ENCODE measurements at places on chromosomes 16 and 17. TPM values are rescaled to one million over a fixed set of nuclear protein-coding genes. Genes with fewer than 3 reads are reported as not detected.
A peak's percentile ranks its signal among the peaks of the same experiment; 100 is the strongest.

- DNase-seq = no peak
Measured at GRCh38 chr17:72658675-72659074, 433.8 kb downstream of the SLC39A11 start.

GRCh38 chr16:85296859-85297660 lies 184.8 kb upstream of the CIBAR2 start:
- DNase-seq = no peak

- DNase-seq = peak; percentile 89
Measured at GRCh38 chr17:50060951-50061712, 5.2 kb downstream of the ITGA3 start.

DNA sequence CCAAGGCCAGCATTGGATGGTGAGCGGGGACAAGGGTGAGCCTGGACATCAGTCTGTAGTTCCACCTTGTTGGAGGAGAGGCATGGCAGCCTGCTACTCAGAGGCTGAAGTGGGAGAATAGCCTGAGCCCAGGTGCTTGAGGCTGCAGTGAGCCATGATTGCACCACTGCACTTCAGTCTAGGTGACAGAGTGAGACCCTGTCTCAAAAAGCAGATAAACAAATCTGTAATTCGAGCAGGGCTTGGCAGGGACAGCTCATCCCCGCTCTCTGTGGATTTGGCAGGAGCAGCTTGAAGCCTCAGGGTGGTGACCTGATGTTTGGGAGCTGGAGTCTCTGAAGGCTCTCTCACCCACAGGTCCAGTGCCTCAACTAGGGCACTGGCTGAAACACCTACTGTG lies 38.6 kb upstream of the ZCCHC14 start:
- no peak for DNase-seq

TAT gene
- total RNA-seq = not detected

NXN gene
- total RNA-seq = 46.3 TPM

- no peak for DNase-seq
Measured at GRCh38 chr16:87492291-87492630, 563 bp downstream of the ZCCHC14 start.

- DNase-seq = no peak
Measured at GRCh38 chr16:72890587-72890986, 157.3 kb downstream of the ZFHX3 start.

- no peak for DNase-seq
Measured at GRCh38 chr16:25155553-25156460, 44.3 kb downstream of the LCMT1 start.

GRCh38 chr17:28398280-28398981 lies 7.6 kb downstream of the SLC46A1 start:
- DNase-seq = peak; percentile 78

DNA sequence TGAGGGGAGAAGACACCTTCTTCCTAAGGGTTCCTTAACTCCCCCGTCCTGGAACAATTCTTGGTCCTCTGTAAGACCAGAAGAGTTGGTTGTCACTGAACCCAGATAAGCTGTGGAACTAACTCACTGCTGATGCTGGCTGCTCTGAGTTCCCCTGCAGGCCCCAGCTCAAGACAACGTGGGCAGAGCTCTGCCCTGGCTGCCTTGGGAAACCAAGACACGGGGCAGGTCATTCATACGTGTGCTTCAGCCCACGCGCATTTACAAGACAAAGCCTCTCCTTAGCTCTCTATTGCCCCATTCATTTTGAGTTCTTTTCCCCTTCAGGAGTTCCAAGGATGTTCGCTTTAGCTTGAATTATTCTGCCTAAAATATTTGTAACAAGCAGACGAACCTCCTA lies 3.4 kb upstream of the NAT9 start:
- no peak for DNase-seq

DNA sequence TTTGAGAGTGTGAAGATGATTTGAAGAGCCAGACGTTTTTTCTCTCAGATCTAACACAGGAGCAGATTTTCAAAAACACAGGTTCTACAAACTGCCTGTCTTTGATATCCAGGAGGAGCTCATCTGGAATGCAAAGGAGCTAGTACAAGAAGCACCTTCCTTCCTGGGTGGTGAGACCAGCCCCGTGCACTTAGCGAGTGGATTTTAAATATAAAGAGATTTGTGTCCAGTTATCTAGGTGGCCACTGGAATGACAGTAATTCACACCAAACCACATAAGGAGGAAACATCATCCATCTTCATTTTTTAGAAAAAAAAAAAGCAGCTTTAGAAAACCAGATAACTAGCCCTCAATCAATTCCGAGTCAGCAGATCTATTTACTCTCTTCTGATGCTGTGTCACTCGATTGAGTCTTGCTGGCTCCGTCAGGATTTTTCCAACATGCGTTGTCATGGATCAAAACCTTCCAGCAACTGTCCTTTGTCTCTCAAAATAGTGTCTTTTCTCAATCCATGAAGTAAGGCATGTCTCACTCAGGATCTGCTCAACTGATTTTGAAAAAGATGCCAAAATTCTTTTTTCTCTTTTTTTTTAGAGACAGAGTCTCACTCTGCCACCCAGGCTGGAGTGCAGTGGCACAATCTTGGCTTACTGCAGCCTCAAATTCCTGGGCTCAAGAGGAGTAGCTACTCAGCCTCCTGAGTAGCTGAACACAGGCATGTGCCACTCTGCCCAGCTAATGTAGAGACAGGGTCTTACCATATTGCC lies 451.2 kb upstream of the PSMD7 start:
- no peak for DNase-seq

DNA sequence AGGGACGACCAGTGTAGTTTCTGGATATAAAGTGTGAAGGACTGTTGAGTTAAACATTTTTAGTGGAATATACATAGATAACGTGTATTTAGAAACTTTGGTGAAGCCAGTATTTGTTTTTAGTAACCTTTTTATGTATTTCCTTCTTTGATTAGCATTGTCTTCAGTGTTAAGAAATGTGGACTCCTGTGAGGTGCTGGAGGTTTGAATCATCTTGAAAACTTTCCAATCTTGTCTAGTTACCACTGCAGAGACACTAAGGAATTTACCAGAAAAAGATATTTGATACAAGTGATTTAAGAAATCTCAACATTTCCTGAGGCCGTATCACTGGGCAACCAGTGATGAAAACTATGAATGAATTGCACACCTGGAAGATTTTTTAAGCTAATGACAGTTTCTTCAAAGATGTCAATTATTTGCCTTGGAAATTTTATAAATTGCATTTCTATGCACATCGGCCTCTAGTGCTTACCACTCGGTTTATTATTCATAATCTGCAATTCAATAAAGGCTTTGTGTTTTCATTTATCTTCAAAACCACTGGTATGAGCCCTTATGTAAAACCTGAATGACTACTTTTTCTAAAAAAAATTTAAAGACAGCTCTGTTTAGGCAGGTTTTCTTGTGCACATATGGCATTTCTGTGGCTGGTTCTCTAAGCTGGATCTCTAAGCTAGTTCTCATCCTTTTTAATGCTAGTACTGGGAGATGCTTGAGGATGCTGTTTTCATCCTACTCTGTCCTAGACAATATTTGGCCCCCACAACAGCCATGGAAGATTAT lies 31.4 kb upstream of the ADCY7 start:
- no peak for DNase-seq

DNA sequence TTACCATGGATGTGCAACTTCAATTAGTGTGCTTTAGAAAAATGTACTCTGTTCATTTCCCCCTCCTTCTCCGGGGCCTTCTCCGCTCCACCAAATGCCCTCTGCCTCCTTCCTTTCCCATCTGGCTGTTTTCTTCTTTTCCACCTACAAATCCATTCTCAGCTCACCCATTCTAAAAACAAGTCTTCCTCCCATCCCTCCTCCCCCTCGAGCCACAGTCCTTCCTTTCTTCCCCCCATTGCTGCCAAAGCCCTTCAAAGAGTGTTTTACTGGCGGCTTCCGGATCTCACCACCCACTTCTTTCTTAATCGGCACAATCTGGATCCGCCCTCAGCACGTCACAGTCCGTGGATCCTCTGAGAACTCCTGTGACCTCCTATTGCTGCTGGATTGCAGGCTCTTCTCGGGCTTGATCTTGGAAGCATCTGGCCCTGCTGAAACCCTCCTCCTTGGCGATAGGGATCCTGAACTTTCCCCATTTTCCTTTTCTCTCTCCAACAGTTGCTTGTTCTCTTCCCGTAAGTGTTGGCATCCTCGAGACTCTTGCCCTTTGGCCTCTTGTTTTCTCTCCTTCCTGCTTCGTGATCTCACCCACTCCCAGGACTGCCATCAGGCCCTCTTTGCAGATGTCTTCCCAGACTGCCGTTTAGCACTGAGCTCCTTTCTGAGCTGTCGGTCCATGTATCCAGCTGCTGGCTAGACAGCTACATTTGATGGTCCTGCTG lies 36.0 kb upstream of the FBXO47 start:
- peak; percentile 96 for DNase-seq

GRCh38 chr16:53896722-53897121 lies 192.8 kb downstream of the FTO start:
- DNase-seq = no peak

RAMP2 gene
- 46.3 TPM for total RNA-seq

KRTAP4-9 gene
- total RNA-seq = not detected

Data from posterior vena cava (tissue), 2 donors.